Thyroid gland (tissue), 4 donors: ENCODE measurements at places on chromosomes 6 and 20. TPM values are rescaled to one million over a fixed set of nuclear protein-coding genes. Genes with fewer than 3 reads are reported as not detected.

- H3K4me1 ChIP-seq: peaks cover 28% of the 10 kb centered on the region
- peak; percentile 67 for DNase-seq
- H3K4me3 ChIP-seq: no peak overlapping the region
- H3K27me3 ChIP-seq: no peaks in the 10 kb centered on the region
- no peaks in the 10 kb centered on the region for H3K36me3 ChIP-seq
- H3K27ac ChIP-seq: no peak overlapping the region
These were observed 1.8 kb upstream of the JPH2 start for GRCh38 chr20:44188752-44189151.

DNA sequence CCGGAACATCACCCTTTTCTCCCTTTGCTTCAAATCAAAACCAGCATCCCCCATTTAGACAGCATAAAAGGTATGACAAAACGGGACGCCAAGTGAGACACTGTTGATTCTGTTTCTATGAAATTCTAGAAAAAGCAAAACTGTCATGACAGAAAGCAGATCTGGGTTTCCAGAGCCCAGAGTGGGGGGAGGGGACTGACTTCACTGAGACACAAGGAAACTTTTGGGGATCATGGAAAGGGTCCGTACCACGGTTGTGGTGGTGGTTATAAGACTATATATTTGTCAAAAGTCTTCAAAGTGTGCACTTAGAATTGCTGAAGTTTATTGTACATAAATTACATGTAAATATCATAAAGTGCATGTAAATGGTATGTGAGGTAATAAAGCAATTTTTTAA, 82.6 kb downstream of the SLC22A3 start:
- H3K27ac ChIP-seq: no peak overlapping the region
- no peaks in the 10 kb centered on the region for H3K36me3 ChIP-seq
- H3K27me3 ChIP-seq: no peaks in the 10 kb centered on the region
- no peak overlapping the region for H3K4me3 ChIP-seq
- H3K4me1 ChIP-seq: no peaks in the 10 kb centered on the region

DNA sequence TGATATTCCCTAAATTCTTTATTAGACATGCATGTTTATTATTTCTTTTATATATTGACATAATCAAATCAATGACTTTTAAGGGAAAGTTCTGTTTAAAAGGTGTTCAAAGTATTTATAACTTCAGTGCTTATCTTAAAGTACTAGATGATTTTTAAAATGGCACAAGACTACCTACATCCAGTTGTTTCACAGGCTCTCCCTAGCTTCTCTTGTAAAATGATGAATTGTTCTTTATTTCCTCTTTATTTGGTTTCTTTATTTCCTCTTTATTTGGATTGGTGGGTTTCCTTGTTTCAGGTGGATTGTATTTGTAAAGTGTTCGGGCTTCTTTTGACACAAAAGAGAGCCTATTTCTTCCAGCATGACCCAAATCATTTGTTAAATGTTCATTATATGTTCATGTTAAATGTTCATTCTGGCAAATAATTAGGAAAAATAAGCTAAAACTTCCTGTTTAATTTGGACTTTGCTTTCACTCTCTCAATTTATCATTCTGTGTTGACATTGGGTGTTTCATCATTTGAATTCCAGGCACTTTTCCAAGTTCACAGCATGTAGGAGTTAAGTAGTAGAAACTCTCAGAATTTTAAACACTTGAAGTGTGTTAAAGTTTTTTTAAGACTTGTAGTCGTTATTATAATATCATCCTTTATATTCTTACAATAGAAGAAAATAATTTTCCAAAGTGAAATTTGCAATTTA, 24.6 kb downstream of the MLIP start:
- H3K27me3 ChIP-seq: no peaks in the 10 kb centered on the region
- H3K36me3 ChIP-seq: no peaks in the 10 kb centered on the region
- H3K4me1 ChIP-seq: no peaks in the 10 kb centered on the region
- no peak overlapping the region for H3K4me3 ChIP-seq
- no peak for DNase-seq

DNA sequence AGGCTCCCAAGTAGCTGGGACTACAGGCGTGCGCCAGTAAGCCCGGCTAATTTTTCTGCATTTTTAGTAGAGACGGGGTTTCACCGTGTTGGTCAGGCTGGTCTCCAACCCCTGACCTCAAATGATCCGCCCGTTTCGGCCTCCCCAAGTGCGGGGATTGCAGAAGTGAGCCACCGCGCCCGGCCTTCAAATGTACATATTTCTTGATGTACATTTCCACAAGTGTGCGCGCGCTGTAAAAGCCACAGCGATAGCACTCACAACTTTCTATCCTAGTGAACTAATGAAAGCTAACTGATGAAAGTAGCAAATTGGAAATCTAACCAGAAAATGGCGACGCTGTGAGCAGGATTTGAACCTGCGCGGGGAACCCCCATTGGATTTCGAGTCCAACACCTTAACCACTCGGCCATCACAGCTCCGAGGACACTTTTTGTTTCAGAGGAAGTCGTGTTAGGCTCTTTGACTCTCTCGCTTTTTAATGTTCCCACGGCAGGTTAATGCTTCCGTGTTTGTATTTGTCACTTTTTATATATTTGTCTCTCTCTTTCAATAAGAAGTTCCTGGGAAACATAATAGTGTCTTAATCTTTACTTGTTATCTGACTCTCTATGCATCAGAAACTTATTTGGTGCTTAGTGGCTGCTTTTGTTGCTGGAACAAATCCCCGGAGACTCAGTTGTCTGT, 199.4 kb upstream of the ZNF184 start:
- H3K27me3 ChIP-seq: peaks cover 41% of the 10 kb centered on the region
- H3K36me3 ChIP-seq: no peaks in the 10 kb centered on the region
- DNase-seq: no peak
- H3K27ac ChIP-seq: no peak overlapping the region
- no peak overlapping the region for H3K4me3 ChIP-seq

- no peak overlapping the region for H3K4me3 ChIP-seq
- H3K27ac ChIP-seq: no peak overlapping the region
- no peak for DNase-seq
- H3K36me3 ChIP-seq: no peaks in the 10 kb centered on the region
- H3K27me3 ChIP-seq: no peaks in the 10 kb centered on the region
These were observed 54.4 kb downstream of the PRND start for GRCh38 chr20:4776079-4776630.

DNA sequence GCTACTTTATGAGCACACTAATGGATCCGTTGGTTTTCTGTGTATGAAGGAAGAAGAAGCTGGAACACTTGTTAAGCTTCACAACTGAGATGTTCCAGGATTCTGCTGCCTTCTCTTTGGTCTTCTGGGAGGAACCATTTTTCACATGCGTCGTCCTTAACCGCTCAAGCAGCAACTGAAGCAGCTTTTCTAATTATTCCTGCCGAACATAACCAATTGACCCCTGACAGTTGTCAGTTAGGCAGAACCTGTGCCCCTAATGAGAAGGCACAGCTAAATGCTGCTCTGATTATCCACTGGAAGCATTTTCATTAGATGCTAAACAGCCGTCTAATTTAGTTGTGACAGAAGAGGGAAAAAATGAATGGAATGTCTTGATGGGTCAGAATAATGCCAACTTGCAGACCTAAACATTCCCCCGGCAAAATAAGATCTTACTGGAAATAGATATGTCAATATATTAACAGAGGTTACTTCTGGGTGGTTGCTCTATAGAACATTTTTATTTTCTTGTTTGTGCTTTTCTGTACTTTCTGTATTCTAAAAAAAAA, 85.0 kb upstream of the SMLR1 start:
- no peaks in the 10 kb centered on the region for H3K4me1 ChIP-seq
- no peak overlapping the region for H3K27ac ChIP-seq
- no peaks in the 10 kb centered on the region for H3K27me3 ChIP-seq
- H3K4me3 ChIP-seq: no peak overlapping the region

GRCh38 chr20:5268449-5268848, 48.3 kb downstream of the PROKR2 start:
- H3K36me3 ChIP-seq: no peaks in the 10 kb centered on the region
- no peak for DNase-seq
- H3K4me1 ChIP-seq: no peaks in the 10 kb centered on the region
- no peaks in the 10 kb centered on the region for H3K27me3 ChIP-seq

DNA sequence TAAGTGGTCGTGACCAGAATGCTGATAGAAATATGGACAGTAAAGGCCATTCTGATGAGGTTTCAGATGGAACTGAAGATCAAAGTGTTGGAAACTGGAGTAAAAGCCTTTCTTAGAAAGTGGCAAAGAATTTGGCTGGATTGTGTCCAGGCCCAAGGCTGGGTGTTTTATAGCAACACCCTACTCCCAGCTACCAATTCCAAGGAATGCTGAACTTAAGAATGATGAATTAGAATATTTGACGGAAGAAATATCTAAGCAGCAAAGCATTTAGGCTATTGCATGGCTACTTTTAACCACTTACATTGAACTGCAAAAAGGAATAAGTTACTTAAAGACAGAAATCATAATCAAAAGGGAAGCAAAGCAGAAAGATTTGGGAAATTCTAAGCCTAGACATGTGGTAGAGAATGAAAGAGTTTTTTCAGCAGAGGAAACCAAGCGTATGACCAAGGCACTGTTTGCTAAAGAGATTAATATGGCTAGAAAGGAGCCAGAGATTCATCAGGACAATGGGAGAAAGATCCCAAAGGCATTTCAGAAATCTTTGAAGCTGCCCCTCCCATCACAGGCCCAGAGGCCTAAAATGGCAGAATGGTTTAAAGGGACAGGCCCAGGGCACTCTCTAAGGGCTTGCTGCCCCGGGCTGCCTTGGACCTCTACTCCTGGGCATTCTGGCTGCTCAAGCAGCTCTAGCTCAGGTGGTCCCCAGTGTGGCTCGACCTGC, 25.8 kb downstream of the SDHAF4 start:
- no peaks in the 10 kb centered on the region for H3K36me3 ChIP-seq
- H3K4me3 ChIP-seq: no peak overlapping the region
- no peaks in the 10 kb centered on the region for H3K27me3 ChIP-seq
- DNase-seq: no peak
- no peaks in the 10 kb centered on the region for H3K4me1 ChIP-seq

The UBE2C gene
- 2.6 TPM for total RNA-seq

The MYB gene
- total RNA-seq: not detected
